Activated CD8-positive, alpha-beta memory T cell treated with anti-CD3 and anti-CD28 coated beads, Interleukin-2, amount 50 U/mL, for 48 hours (primary cell): ENCODE measurements at places on chromosomes 12 and 14.

GRCh38 chr12:44584625-44585024, 291.5 kb downstream of the NELL2 start:
- DNase-seq = no peak

DNA sequence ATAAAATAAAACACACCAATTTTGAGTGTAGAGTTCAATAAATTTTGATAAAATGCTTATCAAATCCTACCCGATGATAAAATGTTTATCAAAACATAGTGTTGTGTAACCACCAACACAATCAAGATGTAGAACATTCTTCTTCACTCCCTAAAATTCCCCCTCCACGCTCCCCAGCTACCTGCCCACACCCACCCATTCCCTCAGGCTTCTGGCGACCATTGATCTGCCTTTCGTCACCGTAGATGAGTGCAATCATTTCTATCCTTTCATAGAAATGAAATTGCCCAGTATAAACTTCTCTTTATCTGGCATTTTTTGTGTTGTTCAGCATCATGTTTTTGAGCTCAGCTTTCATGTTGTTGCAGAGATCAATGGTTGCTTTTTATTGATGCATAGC, 90.7 kb upstream of the TBX3 start:
- no peak for DNase-seq

DNA sequence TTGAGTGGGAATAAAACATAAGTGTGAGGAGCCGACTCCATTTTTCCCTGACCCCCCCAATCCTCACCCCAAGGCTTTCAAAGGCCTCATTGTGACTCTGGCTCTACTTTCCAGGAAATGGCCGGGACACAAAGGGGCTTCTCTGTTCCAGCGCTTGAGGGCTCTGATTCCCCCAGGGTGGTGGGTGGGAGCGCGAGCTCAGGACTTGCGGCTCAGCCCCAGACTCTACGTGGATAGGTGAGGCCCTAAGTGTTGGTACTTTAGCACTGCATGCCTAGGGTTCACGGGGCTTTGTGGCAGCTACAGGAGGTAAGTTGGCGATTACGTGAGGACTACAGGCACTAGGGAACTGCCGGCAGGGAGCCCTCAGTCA, 553 bp downstream of the CNPY2 start:
- no peak for DNase-seq

- no peak for DNase-seq
These were observed 4.4 kb downstream of the KLRF1 start for GRCh38 chr12:9831720-9832119.

DNA sequence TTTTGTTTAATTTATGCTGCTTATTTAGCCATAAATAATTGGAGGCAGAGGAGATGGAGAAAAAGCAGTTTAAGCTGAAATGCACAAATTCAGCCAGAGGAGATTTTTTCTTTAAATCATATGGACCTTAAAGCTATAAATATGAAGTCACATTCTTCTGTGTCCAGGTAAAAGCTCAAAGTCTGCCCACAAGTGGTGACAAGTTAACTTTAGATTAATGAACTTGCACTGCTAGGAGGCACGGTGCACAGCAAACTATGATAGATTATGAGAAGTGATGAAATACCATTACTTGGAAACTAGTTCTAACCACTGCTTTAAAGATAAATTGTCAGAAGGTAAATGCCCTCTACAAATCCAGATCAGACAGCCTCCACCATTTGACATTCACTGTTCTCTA, 69.0 kb downstream of the IFT81 start:
- no peak for DNase-seq

- DNase-seq = no peak
These were observed 119.5 kb upstream of the PMCH start for GRCh38 chr12:102317155-102317554.

- no peak for DNase-seq
These were observed 25.1 kb upstream of the OASL start for GRCh38 chr12:121064116-121064515.

- no peak for DNase-seq
These were observed 43.5 kb downstream of the ETNK1 start for GRCh38 chr12:22668441-22668840.

DNA sequence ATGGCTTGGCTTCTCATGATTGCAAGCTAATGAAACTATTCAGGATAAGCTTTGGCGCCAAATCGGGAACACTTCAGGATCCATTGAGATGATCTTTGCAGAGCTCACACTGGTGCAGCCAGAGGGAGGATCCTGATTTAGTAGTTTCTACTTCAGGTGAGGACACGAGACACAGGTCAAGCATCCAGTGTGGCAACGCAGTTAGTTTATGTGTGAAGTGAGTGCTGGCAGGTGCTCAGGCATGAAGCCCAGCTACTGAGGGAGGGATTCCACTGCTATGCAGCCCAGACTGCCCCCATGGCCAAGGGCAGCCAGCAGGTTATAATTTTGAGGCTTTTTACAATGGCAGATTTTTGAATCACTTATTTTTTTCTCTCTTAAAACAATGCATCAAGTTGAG, 113.5 kb upstream of the PCED1B start:
- no peak for DNase-seq

- DNase-seq = no peak
These were observed 117.4 kb downstream of the EMP1 start for GRCh38 chr12:13313886-13314285.

- no peak for DNase-seq
These were observed 9.8 kb upstream of the FERMT2 start for GRCh38 chr14:52960627-52961026.

DNA sequence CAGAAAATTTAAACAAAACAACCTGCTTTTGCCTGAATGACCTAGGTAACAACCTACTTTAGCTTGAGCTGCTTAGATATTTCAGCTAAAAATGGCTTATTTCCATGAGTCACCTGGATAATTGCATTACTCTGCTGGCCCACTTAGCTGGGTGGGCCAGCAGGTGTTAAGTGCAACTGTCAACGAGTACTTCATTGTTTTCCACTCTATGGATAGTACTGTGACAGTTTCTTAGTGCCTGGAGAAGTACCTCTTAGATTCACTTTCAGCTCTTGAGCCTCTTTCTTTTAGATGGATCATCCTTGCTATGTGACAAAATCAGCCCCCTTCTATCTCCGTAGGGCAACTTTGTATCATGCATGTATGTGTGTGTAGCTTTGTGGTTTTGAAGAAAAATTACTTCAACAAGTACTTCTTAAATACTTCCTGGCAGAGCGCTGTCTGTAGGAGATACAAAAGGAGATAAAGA, 368.2 kb upstream of the ATP2B1 start:
- no peak for DNase-seq

- DNase-seq = no peak
These were observed 5.9 kb upstream of the APOLD1 start for GRCh38 chr12:12779529-12779928.

DNA sequence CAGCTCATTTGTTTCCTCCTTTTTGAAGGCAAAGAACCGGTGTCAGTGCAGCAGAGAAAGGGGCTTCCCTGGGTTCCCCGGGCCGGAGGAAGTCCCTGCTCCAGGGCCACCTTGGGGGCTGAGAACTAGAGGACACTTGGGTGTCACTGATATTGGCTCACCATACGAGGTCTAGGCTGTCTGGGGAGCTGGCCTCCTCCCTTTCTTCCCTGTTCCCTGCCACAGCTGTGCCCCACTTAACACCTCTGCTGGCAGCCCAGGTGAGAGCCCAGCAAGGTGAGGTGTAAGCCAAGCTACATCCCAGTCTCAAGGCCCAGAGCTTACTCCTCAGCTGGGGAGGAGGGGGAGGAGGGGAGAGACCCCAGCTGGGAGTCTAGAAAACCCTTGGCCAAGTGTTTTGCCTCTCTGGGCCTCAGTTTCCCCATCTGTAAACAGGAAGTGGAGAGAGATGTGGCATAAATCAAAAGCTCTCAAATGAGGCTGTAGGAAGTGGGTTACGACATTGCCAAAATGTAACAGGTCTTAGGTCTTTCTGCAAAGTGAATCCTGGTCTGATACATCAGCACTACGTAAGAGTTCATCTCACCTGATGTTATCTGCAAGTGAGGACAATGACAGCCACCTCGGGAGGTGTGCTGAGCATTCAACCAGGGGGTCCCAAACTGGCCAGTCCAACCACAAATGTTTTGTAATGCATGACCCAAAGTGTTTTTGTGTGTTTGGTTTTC, 25.5 kb downstream of the RASAL1 start:
- no peak for DNase-seq

- no peak for DNase-seq
These were observed 570 bp downstream of the DMAC2L start for GRCh38 chr14:50312734-50313054.

DNA sequence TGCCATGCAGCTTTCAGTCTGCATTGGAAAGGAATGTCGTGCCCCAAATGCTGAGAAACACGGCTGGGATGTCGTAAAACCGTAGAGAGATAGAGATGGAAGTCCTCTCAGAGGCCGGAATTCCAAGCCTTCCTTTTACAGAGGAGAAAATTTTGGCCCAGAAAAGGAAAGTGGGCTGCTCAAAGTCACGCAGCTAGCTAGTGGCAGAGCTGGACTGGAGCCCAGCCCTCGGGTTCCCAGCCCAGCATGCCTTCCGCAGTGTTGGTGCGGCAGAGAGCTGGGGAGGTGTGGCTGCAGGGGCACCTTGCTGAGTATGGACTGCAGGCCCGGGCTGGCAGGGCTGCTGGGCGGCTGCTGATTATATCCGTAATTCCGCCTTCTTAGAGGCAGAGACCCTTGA, 50.3 kb downstream of the KCNA1 start:
- DNase-seq = no peak

DNA sequence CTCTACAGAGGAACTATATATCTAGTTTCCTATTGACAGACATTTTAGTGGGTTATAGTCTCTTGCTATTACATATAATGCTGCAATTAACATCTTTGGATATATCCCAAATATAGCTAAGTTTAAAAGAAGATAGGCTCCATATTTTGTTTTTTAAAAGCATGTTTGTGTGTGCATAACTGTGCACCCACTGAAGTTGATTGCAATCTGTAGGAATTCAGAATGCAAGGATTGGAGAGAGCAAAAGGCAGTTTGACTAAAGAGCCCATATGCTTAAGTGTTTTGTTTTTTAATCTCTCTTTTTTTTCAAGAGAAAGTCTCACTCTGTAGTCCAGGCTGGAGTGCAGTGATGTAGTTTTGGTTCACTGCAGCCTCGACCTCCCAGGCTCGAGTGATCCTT, 9.4 kb upstream of the ABCD4 start:
- no peak for DNase-seq

DNA sequence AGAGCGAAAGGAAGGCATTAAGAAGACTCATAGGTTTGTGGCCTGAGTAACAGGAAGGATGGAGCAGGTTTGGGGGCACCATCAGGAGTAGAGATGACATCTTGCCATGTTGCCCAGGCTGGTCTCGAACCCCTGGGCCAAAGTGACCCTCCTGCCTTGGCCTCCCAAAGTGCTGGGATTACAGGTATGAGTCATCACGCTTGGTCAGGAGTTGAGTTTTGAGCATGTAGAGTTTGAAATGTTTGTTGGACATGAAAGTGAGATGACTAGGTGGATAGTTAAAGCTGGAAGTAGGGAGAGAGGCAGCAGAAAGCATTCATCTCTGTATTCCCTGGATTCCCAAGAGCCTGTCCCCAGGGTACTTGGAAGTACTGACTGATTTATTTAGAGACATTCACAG, 112.6 kb downstream of the ERC1 start:
- DNase-seq = no peak

DNA sequence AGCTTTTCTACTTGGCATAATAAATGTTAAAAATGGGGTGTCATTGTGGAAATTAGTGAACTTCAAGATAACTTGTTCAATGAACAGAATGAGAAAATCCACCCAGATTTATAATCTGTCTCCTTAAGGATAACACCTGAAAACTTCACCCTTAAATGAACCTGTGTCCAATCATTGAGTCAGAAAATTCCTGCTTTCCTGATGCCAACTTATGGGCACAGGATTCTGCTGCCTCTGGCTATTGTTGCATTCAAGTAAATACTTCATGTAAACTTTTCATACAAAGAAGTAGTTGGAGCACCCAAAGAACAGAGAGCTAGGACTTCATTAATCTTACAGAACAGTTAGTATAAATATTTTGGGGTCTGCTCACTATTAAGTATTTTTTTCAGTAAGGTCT, 98.9 kb upstream of the PLEKHA5 start:
- no peak for DNase-seq

- DNase-seq = no peak
These were observed 23.7 kb upstream of the AEBP2 start for GRCh38 chr12:19415563-19415962.

DNA sequence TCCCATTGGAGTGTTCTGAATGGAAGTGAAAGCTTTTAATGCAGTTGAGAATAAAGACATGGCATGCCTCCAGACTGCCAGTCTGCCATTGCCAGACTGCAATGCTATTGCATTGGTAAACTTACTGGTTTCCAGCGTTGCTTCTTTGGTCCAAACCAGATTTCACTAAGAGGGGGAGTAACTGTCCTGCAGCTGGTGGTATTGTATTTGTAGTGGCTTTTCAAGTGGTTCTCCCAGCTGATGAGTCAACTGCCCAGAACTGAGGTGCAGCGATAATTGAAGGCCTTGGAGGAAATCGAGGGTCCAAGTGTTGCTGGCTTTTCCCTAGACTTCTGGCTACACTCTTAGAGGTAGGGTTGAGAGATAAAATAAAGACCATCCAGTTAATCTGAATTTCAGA, 31.9 kb downstream of the ERG28 start:
- no peak for DNase-seq

DNA sequence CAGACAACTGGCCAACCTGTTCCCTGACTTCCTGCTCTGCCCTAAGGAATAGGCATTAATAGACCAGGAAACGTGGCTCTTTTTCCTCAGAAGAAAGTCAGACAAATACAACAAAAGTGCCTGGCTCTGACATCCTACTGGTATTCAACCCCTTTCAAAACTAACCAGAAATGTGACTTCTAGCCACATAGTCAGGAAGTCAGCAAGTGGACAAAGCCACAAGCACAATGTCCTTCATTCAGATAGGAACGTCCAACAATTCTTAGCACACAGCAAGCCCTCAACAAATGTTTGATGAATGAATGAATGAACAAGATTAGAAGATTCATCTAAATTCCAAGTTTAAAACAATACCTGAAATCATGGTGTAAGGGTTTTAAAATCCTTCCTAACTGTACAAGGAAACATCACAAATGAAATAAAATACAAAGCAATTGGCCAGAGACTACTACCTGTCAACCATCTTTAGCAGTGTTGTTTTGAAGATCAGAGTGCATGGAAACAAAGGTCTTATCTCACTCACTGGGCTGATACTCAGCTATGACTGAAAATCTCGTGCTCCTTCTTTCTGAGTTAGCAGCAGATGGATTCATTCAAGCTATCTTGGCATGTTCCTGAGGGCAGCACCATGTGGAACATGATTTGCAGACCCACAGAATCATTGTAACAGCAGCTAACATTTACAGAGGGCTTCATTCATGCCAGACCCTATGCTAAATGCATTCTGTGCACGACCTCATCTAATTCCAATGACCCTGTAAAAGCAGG, 16.5 kb downstream of the APPL2 start:
- no peak for DNase-seq

DNA sequence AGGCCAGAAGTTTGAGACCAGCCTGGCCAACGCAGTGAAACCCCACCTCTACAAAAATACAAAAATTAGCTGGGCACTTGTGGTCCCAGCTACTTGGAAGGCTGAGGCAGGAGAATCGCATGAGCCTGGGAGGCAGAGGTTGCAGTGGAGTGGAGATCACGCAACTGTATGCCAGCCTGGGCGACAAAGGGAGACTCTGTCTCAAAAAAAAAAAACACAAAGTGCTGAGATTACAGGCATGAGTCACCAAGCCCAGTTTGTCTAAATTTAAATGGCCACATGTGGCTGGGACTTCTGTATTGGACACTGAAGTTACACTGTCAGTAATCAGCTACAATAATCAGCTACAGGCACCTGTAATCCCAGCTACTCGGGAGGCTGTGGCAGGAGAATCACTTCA, 100.9 kb upstream of the AEBP2 start:
- no peak for DNase-seq

GRCh38 chr12:89697296-89697695, 11.3 kb downstream of the ATP2B1 start:
- DNase-seq = no peak
